ENCODE measurements at places on chromosomes 11 and 22. TPM values are rescaled to one million over a fixed set of nuclear protein-coding genes. Genes with fewer than 3 reads are reported as not detected.
A peak's percentile ranks its signal among the peaks of the same experiment; 100 is the strongest.

APOL2 gene
- 10.9 TPM for total RNA-seq

GGA1 gene
- 62.3 TPM for total RNA-seq

DNA sequence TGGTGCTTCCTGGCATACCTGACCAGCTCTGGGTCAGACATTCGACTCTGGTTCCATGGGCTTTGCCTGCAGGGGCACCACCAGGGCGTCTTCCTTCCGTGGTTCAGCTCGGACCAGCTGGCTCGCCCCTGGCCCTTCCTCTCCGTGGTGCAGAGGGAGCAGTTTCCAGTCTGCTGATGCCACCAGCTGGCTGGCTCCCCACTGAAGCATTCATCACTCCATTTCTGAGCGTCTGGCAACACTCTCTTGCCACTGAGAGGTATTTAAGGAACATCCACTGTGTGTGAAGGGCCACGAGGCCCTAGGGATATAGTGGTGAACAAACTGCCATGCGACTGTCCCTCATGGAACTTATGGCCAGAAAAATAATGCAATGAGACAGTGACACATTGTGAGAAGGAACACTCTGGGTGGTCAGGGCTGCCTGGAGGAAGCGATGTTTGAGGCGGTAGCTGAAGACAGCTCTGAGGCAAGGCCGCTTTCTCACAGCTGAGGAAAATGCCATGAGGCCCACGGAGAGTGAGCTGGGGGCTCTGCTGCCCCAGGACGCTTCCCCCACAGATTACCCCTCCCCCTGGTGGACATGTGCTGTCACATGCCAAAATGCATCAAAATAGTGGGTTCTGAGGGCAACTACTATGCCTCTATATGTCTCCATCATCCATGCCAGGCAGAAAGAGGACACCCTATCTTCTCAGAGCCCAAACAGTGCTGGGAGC is 44.9 kb upstream of the ARFGAP3 start:
- DNase-seq = no peak

DNA sequence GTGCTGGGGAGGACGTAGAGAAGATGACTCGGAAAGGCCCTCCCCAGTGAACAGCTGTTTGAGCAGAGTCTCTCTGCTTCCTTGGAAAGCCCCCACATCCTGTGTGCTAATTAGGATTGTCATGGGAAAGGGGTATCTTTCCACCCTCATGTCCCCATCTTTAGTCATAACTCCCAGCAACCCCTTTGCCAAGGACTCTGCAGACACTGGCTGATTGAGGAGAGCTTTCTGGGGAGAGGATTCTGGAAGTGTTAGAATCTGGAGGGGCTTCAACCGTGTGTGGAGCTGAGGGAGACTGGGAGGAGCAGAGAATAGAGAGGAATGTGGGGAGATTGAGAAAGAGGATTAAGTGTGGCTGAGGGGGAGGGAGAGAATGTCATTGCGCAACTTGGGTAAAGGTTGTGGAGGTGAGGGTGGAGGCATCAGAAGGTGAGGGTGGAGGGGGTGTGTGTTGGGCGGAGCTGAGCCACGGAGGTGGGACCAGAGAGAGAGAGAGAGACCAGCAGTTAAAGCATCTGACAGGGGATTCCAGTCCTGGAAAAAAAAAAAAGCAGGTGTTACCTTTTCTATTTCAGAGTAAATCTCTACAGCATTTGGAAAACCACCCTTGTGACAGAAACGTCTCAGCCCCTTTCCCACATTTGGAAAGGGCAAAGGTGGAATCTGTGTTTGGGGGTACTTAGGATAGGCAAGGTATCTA is 2.2 kb downstream of the DTX4 start:
- DNase-seq = peak; percentile 74

DNA sequence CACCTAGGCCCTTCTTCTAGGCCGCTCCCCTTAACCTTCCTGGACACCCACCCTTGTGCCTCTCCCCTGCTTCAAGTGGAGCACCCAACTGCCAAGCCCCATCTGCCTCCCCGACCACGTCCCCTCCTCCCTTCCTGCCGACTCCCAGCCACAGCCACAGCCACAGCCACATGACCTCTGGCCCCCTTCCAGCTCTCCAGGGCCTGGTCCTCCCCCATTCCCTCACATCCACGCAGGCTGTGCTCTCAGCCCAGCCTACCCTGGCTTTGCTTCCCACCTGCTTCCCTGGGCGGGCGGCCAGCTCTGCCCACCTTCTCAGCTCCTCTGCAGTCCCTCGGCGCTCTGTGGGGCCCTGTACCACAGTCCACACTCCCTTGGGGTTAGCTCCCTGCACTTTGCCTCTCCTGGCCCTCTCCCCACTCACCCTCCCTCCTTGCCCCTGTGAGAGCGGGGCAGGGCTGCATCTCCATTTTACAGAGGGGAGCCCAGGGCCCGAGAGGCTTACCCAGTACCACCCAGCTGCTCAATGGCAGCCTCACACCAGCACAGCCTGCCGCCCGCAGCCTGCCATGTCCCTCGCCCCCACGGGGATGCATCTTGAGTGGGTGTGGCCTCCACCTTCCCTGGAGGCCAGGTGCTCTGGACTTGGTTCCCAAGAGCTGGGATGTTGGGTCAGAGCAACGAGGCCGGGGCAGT is 20.3 kb downstream of the PARVG start:
- no peak for DNase-seq

DNA sequence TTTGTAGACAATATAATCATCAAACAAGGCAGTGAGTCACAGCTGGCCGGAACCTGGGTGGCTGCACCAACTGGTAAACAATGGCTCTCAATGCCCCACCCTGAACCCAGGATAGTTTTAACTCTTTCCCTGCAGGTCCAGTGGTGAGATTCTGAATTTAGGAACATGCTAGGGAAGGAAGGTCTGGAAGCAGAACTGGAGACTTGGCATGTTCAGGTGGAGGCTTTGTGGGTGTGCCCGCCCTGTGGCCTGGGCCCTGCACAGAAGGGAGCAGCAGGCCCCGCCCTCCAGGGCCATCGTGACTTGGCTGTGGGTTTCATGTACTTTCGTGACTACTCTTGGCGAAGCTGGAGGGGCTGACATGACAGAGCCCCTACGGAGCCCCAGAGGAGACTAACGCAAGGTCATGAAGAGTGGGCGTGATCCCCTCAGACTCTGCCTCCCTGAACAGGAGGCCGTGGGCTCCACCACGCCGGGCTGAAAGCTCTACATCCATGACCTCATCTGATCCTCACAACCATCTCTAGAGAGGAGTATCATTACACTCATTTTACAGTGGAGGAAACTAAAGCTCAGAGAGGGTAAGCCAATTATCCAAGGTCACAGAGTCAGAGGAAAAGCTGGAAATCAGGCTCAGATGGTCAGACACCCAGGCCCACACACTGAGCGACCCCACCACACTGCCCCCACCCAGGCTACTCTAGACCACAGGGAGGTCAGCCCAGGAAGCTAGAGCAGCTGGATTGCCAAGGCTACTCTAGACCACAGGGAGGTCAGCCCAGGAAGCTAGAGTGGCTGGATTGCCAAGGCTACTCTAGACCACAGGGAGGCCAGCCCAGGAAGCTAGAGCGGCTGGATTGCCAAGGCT is 27.3 kb downstream of the MAFF start:
- no peak for DNase-seq
